COLO829 (cell line): ENCODE measurements at places on chromosomes 5 and 9.
A peak's percentile ranks its signal among the peaks of the same experiment; 100 is the strongest.

DNA sequence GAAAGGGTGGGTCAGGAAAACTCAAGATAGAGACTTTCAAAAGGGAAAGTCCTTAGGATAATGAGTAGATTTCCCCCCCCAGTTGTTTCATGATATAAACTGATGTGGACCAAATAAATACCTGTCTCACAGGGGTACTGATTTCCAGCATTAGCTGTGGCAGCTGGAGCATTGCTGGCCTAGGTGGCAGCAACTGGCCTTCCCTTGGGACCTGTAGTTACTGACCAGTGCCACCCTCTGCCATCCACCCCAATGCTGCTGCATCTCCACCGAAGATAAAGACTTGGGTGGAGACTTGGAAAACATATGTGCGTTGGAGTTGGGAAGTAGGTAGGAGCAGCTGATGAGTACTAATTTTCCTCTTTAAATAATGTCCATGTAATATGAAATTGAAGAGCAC is 71.8 kb downstream of the SYK start:
- DNase-seq = no peak

DNA sequence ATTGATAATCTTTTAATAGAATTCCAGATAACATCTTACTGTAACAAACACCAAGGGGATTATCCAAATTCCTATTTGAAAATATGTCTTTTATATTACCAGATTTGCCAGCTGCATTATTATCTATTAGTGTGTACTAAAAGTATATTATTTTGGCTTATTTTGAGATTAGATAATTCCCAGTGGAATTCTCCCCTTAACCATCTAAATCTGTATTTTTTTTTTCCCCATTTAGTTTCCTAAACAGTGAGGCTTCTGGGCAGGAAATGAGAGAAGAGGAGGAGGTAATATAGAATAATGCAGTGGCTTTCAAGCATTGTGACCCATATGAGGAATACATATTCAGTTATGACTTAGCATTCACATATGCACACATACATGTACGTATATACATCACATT is 53.5 kb upstream of the ABL1 start:
- DNase-seq = no peak

DNA sequence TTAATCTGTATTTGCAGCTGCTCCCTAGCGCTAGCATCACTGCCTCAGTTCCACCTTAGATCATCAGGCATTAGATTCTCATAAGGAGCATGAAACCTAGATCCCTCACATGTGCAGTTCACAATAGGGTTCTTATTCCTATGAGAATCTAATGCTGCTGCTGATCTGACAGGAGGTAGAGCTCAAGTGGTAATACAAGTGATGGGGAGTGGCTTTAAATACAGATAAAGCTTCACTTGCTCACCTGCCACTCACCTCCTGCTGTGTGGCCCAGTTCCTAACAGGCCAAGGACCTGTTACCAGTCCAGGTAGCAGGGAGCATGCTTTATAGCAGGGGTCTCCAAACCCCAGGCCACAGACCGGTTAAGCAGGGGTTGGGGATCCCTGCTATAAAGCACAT is 22.6 kb upstream of the RNF20 start:
- DNase-seq = no peak

DNA sequence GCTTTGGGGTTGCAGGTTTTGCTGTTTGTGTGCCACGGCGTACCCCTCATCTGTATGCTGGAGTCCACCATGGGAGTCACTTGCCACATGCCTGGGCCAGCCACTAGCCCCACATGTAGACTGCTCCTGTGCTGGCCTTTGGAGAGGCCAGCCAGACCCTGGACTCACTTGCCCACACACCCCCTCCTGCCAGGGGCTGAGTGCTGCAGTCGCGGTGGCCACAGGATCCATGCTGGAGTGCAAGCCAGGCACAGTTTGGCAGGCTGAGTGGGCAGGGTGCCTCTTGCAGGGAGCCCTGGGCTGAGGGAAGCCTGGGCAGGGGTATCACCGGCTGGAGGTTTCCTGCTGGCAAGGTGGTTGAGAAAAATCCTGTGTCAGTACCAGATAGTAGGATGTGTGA is 25.6 kb upstream of the GCNT1 start:
- DNase-seq = no peak

- no peak for DNase-seq
Measured at GRCh38 chr5:54080831-54081230, 229.5 kb downstream of the ARL15 start.

DNA sequence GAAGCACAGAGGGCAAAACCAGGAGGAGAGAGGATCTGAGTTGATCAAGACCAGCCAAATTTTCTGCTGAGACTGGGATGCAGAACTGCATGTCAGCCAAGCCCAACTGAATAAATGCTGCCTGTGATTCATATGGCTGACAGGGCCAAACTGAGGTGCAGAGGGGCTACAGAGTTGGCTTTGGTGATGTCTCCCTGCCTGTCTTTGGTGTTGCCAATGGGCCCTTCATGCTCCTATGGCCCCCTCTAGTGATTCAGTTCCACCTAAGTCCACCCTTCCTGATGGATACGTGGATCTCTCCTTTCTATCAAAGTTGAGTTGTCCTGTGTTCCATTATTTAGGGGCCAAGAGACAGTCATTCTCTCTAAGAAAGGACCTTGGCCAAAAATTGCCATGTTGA is 163.6 kb upstream of the TLE4 start:
- no peak for DNase-seq

DNA sequence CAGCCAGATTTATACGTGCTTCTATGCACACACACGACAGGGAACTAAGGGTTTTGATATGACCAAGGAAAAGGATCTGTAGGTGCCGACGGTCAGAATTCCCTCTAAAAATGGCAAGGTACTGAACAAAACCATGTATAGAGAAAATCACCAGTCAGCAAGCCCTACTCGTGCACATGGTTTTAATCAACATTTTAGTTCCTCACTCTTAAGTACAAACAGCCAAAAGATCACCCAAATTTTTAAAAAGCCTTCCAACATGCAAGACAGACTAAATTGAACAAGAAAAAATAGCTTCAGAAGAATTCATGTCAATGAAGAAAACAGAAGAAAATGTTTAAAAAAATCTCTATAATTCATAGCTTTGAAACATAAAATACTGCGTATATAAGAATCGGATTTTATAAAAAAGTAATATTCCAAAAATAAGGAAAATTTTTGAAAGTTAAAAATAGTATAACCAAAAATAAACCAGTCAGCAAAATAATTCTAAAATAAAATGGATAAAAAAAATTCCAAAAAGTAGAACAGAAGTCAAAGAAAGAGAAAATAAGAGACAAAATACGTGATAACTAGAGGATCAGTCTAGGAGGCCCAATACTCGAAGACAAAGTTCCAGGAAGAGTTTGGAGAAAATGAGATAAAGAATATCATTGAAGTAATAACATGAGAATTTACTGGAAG is 43.0 kb upstream of the KCNV2 start:
- no peak for DNase-seq

DNA sequence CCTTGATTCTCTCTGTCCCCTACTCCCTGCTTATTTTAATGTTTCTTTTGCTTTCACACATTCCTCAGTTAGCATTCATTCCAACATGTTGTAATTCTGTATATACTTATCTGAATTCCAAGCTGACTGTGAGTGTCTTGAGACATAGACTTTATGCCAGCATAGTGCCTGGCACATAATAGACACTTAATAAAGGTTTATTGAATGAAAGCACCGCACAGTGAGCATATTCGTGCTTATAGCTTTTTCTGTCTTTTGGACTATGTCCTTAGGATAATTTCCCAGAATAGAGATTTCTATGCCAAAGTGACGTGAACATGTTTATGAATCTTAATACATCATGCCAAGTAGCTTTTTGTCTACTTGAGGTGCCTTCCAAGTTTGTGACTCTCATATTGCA is 174.6 kb downstream of the CD180 start:
- no peak for DNase-seq

DNA sequence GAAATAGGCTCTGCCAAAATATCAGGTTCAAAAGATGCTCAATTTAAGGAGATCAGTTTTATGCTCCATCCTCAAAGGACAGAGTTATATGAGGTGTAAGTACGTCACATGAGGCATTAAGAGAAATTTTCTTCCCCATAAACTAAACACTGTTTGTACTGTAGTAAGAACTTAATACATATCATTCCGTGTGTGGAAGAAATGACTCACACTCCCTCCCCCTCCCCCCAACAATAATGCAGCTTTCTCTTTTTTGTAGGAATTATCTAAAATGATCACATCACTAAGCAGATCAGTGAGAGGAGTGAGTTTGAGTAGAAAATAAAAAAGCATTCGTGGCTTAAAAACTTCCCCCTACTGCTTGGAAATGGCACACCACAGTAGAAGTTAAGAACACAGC is 2.2 kb downstream of the CDH12 start:
- peak; percentile 1 for DNase-seq

DNA sequence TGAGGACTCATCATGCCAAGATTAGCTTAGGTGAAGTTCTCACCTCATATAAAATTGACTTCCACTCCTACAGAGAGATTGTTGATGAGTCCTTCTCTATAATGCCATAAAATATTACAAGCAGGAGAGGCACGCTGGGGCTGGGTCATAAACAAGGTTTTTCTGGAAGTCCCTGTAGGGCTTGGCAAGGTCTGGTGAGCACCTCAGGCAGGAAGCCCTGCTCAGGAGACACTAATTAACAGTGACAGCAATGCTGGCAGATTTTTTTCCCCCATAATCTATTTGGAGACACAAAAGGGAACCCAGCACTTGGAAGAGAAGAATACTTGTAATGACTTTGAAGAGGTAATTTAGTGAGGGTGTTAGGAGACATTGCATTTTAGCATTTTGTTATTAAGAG is 118.7 kb downstream of the DIRAS2 start:
- no peak for DNase-seq

- no peak for DNase-seq
Measured at GRCh38 chr5:177474002-177474476, 605 bp upstream of the DBN1 start.

DNA sequence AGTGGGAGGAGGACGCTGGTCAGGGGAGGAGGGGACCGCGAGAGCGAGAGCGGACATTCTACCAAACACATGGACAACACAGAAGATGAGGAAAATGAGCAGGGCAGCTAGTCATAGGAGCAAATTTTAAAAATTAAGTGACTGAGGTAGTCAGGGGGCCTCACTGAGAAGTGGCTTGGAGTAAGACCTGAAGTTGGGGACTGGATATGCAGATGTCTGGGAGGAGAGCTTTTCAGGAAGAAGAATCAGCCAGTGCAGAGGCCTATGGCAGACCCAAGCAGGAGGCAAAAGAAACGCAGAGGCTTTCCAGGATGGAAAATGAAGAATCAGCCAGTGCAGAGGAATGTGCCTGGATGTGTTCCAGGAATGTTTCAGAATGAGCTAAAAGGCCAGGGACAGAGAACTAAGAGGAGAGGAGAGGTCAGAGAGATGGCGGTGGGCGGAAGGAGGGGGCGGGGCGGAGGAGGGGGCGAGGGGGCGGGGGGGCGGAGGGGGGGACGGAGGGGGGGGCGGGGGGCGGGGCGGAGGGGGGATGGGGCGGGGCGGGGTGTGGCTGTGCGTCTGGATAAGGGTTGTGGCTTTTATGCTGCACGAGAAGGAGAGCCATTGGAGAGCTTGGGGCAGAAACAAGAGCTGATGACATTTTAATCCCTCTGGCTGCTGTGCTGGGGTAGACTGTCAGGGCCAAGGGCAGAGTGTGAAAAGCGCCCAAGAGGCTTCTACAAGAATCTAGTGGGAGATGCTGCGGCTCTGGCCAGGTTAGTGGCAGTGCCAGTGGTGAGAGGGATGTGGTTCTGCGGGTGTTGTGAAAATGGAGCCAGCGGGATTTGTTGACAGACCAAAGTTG is 129.6 kb downstream of the KCNIP1 start:
- peak; percentile 54 for DNase-seq

DNA sequence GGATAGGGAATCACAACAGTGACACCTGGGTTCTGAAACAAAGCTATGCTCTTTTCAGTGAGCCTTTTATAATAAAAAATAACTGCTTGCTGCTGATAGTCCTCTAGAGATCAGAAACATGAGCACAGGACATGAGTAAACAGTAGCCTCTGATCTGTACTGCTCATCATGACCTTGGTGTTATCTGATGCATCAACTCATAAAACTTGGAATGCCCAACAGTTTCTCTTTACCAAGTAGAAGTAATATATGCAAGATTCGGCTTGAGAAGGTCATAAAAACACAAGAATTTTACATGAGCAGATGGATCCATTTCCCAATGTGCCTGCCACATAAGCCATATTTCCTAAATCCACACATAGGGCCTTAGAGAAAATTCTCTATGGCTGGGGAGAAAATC is 318.3 kb upstream of the GRAMD2B start:
- DNase-seq = no peak

GRCh38 chr9:134339183-134339806 is 13.0 kb downstream of the RXRA start:
- no peak for DNase-seq

- no peak for DNase-seq
Measured at GRCh38 chr5:134594336-134594735, 38.3 kb downstream of the SAR1B start.

DNA sequence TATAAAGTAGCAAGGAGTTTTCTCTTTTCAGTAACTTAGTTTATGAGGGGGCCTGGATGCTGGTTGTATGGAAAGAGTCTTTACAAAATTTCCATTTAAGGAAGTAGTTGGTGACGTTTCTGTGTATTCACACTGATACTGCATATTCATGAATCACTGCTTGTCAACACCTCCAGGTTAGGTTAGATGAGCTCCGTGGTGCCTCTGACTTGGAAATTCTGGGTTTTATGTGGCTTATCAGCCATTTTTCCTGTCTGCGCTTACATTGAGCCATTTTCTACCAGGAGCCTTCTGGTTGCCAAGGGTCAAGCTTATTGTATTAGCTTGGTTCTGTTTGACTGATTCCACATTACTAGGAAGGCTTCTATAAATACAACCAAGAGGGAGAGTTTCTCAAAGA is 128.3 kb downstream of the SLC28A3 start:
- no peak for DNase-seq

- DNase-seq = peak; percentile 60
Measured at GRCh38 chr5:74919487-74919886, 53.3 kb upstream of the FAM169A start.

- peak; percentile 44 for DNase-seq
Measured at GRCh38 chr5:168114444-168115017, 176.9 kb upstream of the WWC1 start.

DNA sequence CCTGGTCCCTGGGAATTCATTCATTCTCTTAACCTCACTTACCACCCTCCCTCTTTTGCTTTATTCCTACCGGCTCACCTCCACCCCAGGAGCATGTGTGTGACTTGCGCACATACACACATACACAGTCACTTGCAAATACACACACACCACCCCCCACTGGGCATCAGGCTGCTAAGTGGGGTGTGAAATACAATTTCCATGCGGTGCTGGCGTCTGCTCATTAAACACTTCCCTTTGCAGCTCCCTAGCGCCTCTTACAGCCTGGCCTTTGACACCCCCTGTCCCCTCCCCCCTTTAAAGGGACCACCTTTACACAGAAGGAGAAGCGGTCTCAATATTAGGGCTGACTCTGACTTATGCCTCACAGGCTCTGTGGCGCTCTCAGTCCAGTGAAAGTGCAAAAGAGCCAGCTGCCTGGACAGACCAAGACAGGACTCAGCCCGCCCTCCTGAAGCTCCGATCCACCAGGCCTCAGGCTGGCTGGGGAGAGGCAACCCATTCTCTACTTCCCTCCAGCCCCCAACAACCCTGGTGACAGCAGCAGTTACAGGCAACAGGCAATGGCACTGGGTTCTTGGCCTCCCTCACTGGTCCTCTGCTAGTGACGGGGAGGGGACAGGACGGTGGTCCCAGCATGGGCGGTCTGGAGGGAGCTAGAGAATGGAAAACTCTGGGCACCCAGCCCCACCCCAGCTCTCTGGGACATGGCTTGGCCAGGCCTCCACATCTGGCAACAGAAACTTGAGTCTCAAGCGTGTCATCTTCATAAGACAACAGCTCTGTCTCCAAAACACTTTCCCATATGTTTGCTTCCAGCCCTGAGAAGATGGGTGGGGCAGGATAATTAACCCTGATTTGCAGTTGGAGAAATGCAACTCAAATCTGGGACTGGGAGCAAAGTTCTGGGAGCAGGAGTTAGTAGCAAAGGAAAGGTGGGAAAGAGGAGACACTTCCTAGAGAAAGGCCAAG is 12.0 kb downstream of the ENHO start:
- no peak for DNase-seq
